ENCODE measurements at places on chromosomes 13 and 19.

DNA sequence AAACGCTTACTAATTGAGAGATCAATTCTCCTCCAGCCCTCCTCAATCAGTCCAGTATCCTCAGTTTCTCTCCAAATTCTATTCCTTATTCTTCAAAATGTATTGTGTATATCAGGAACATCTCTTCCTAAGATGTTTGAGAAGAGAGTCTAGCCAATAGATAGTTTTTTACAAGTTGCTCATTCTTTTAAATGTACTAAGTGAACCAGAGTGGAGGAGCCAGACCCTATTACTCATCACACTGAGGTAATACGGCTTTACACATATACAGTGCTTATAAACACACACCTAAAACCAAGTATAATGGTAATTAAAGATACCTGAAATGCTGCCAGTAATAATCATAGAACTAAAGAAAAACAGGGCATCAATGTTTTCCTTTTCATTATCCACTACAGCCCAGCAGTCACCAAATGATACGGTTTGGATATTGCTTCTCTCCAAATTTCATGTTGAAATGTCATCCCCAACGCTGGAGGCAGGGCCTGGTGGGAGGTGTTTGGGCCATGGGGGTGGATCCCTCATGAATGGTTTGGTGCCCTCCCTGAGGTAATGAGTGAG, 45.2 kb upstream of the HMGB1 start:
- DNase-seq: no peak

DNA sequence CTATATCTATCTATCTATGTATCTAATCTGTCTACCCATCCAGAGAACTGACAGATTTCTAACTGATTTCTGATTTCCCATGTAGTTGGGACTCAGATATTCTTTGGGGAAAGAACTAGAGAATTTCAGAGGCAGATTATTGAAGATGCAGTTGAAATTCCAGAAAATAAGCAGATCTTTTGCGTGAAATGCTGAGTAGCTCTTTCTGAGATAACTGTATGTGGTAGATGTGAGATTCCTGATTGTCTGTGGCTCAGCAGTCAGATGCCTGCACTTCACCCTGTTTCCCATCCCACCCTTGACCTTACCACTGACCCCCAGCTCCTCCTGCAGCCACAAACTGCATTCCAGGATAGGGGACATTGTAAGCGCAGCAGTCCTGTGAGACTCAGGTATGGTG, 61.5 kb downstream of the DGKH start:
- no peak for DNase-seq

DNA sequence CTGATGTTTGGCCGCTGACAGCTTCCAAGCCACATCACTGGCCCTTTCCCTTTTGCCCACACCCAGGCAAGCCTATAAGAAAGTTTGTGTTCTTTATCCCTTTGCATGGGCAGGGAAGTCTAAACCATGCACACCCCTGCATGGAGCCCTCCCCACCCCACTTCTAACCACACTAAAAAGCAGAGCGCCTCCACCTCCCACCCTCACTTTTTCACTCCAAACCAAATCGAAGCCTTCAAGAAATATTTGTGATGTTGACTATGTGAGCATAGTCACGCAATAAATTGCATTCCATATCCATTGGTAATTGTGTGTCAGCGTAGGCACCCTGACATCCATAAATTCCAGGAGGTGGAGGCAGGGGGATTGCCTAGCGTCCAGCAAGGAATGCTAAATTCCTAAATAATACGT, 104.4 kb upstream of the LSM14A start:
- no peak for DNase-seq

DNA sequence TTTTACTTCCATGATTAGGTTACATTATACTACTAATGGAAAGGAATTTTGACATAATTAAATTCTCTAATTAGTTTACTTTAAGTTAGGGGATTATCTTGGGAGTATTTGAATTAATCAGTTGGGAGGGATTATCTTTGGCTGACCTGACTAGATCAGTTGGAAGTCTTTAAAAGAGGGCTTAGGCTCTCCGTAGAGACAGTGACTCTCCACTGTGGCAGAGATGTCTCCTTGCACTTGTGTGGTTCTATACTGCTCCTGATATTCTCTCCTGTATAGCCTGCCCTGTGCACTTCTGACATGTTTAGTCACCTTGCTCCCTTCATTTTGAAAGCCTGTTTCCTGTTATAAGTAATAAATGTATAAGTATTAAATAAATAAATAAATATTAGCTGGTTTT, 1612.3 kb upstream of the PRR20A start:
- no peak for DNase-seq

DNA sequence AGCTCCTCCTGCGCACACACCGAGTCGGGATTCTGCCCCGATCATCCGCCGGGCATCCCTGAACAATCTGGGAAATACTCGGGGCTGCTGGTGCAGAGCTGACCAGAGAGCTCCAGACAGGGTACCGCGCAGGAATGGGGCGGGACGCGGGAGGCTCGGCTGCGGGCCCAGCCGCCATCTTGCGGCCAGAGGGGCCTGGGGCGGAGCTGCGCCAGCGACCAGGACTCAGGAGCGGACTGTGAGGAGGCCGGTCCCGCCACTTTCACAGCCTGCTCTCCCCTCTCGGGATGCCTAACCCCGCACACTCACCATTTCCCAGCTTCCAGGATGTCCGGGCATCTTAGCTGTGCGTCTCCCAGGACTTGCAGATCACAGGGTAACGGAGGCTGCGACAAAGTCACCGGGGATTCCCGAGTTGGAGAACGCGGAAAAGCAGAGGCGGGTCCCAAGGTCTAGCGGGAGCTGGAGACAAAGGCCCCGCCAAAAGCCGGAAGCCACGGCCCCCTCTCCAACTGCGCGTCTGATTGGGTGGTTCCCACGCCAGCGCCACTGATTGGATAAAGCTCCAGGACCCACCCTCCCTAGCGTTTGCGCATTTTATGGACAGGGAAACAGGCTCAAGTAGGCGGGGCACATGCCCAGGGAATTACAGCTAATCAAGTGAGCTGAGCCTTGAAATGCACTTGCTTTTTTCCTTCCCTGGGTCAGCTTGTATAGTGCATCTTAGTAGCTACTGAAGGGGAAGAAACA, 15.8 kb upstream of the ZNF43 start:
- peak; percentile 96 for DNase-seq

DNA sequence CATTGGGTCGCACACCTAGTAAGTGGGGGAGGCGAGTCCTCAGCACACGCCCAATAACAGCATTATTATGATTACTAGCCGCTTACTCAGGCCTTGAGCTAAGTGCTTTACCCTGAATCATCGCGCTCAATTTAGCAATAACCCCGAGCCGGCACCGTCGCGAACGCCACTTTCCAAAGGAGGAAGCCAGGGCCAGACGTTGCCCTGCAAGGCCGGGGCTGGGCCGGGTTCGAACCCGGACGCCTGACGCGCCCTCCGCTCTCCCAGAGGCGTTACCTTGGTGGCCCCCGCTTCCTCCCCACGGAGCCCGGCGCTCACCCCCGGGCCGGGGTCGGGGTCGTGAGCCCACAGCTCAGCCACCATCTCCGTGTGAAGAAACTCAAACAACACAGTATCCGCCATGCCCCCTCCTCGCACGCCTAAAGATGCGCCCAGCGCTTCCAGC, at the start of gene TRAPPC6A:
TSS of gene TRAPPC6A (minus strand) at position 421 of the 445 bp plus-strand sequence. CDS start at position 402, 19 bp downstream.
- no peak for DNase-seq

All from right forelimb (tissue), 1 donor.